H1 (cell line): ENCODE measurements at places on chromosomes 4 and X. TPM values are rescaled to one million over a fixed set of nuclear protein-coding genes. Genes with fewer than 3 reads are reported as not detected.

The DAPP1 gene
- not detected in 2 replicates for total RNA-seq

The OPRPN gene
- not detected in 2 replicates for total RNA-seq

The RIBC1 gene
- 0.82 and 0.97 TPM in 2 replicates for total RNA-seq

The CXorf65 gene
- total RNA-seq: not detected in 2 replicates

The PTPN13 gene
- 54.3 and 57.9 TPM in 2 replicates for total RNA-seq

The PCDH7 gene
- total RNA-seq: 6.1 and 6.7 TPM in 2 replicates

The FMR1NB gene
- not detected in 2 replicates for total RNA-seq

The TRIM75 gene
- total RNA-seq: not detected in 2 replicates

The SMIM31 gene
- total RNA-seq: not detected in 2 replicates

The THAP6 gene
- total RNA-seq: 8.9 and 9.7 TPM in 2 replicates

The HOPX gene
- total RNA-seq: not detected in 2 replicates
